ENCODE measurements at places on chromosomes 3 and 15. TPM values are rescaled to one million over a fixed set of nuclear protein-coding genes. Genes with fewer than 3 reads are reported as not detected.

The CGGBP1 gene
- 37.8 TPM for total RNA-seq

The GPR176 gene
- 194 TPM for total RNA-seq

The ITGA11 gene
- total RNA-seq = 2.5 TPM

The GOLGA8T gene
- not detected for total RNA-seq

GRCh38 chr3:29565236-29565635, 284.4 kb downstream of the RBMS3 start:
- no peak overlapping the region for H3K27ac ChIP-seq
- H3K4me1 ChIP-seq = peaks cover 1% of the 10 kb centered on the region
- no peak for DNase-seq
- H3K27me3 ChIP-seq = no peaks in the 10 kb centered on the region

- no peak overlapping the region for H3K4me3 ChIP-seq
- peaks cover 67% of the 10 kb centered on the region for H3K4me1 ChIP-seq
- peak; percentile 52 for DNase-seq
- H3K27ac ChIP-seq = peak overlapping the region; percentile 98
- peaks cover 11% of the 10 kb centered on the region for H3K36me3 ChIP-seq
Measured at GRCh38 chr15:67138891-67139855, 73.8 kb downstream of the SMAD3 start.

GRCh38 chr15:27398631-27399161, 427.7 kb downstream of the GABRG3 start:
- no peak overlapping the region for H3K4me3 ChIP-seq
- no peak for DNase-seq
- no peaks in the 10 kb centered on the region for H3K4me1 ChIP-seq
- H3K36me3 ChIP-seq = no peaks in the 10 kb centered on the region

DNA sequence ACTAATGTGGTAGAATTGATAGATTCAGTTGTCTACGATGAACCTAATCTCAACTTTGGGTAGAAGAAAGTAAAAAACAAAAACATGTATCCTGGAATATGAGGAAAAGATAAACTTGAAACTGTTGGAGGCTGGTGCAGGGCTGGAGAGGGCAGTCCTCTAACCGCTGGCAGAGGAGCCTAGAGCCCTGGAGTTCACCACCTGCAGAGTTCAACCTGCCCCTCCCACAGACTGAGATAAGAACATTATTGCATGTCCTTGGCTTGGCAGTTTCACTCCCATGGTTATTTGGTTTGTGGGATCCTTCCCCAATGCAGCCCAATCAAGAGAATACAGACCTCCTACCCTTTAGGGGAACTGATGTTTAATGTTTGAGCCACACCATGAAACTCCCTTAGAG, 53.2 kb upstream of the GATM start:
- no peak overlapping the region for H3K4me3 ChIP-seq
- peaks cover 2% of the 10 kb centered on the region for H3K27me3 ChIP-seq
- H3K36me3 ChIP-seq = no peaks in the 10 kb centered on the region
- no peak for DNase-seq
- H3K27ac ChIP-seq = no peak overlapping the region

- no peaks in the 10 kb centered on the region for H3K4me1 ChIP-seq
- H3K4me3 ChIP-seq = no peak overlapping the region
- no peak overlapping the region for H3K27ac ChIP-seq
- peak; percentile 75 for DNase-seq
- no peaks in the 10 kb centered on the region for H3K36me3 ChIP-seq
Measured at GRCh38 chr15:38690719-38691332, 126.2 kb upstream of the RASGRP1 start.

GRCh38 chr3:23395115-23395514, 192.0 kb downstream of the UBE2E2 start:
- DNase-seq = no peak
- H3K36me3 ChIP-seq = no peaks in the 10 kb centered on the region
- no peaks in the 10 kb centered on the region for H3K27me3 ChIP-seq
- H3K27ac ChIP-seq = no peak overlapping the region
- no peak overlapping the region for H3K4me3 ChIP-seq
- no peaks in the 10 kb centered on the region for H3K4me1 ChIP-seq

DNA sequence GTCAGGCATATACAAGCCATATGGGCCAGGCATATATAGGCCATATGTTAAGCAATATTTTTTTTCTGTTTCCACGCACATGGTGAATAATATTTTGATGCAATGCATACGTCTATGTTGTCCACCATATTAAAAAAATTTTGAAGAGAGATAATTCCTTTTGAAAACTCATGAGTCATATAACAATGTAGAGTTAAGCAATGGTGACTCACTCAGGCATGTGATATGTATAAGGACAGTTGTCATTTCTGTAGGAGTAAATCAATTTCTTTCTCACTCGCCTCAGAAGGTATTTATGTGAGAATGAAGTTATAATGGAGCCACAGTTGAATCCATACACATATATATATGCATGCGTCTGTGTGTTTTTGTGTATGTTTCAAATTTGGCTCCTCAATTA, 272.6 kb downstream of the EPHA3 start:
- no peaks in the 10 kb centered on the region for H3K36me3 ChIP-seq
- H3K27ac ChIP-seq = no peak overlapping the region
- no peaks in the 10 kb centered on the region for H3K4me1 ChIP-seq
- no peaks in the 10 kb centered on the region for H3K27me3 ChIP-seq
- peak; percentile 54 for DNase-seq

- H3K27ac ChIP-seq = no peak overlapping the region
- H3K36me3 ChIP-seq = no peaks in the 10 kb centered on the region
- no peak for DNase-seq
- H3K4me3 ChIP-seq = no peak overlapping the region
- H3K4me1 ChIP-seq = no peaks in the 10 kb centered on the region
- H3K27me3 ChIP-seq = 0 out of 2 replicates have a peak, but pooled peaks cover 1% of the 10 kb centered on the region
Measured at GRCh38 chr3:16653712-16654111, 48.5 kb upstream of the DAZL start.

- peaks cover 20% of the 10 kb centered on the region for H3K4me1 ChIP-seq
- no peak overlapping the region for H3K27ac ChIP-seq
- DNase-seq = no peak
Measured at GRCh38 chr15:80177156-80177555, 24.4 kb downstream of the FAH start.
